Smooth muscle cell of bladder (primary cell): ENCODE measurements at places on chromosomes 7 and 10. TPM values are rescaled to one million over a fixed set of nuclear protein-coding genes. Genes with fewer than 3 reads are reported as not detected.

The CALY gene
- total RNA-seq, result not detected in 2 replicates

The NCF1 gene
- total RNA-seq, result under 0.01 and 0.09 TPM in 2 replicates

The HELLS gene
- 4.2 and 4.4 TPM in 2 replicates for total RNA-seq

The CCDC71L gene
- total RNA-seq, result 120 and 206 TPM in 2 replicates

The CYP3A5 gene
- total RNA-seq, result 0.28 and 0.37 TPM in 2 replicates

The C10orf53 gene
- not detected in 2 replicates for total RNA-seq

The AKR1D1 gene
- total RNA-seq, result not detected in 2 replicates

The CAV2 gene
- 43.8 and 47.8 TPM in 2 replicates for total RNA-seq

The NKX6-2 gene
- not detected in 2 replicates for total RNA-seq

The CPA2 gene
- total RNA-seq, result not detected in 2 replicates

The CALHM1 gene
- total RNA-seq, result not detected in 2 replicates

The CARD11 gene
- 0.43 and 0.55 TPM in 2 replicates for total RNA-seq

The LDB3 gene
- under 0.01 TPM in 2 replicates for total RNA-seq

The SLC13A1 gene
- total RNA-seq, result not detected in 2 replicates

The MMRN2 gene
- 1.7 and 1.8 TPM in 2 replicates for total RNA-seq

The ZNF365 gene
- 2.8 and 3.5 TPM in 2 replicates for total RNA-seq

The ARL3 gene
- 8.5 and 8.9 TPM in 2 replicates for total RNA-seq

The RSPH10B2 gene
- 0.14 and 0.37 TPM in 2 replicates for total RNA-seq

The MSMB gene
- total RNA-seq, result not detected in 2 replicates

The SRRM3 gene
- 1.1 and 2.0 TPM in 2 replicates for total RNA-seq
